ENCODE measurements at places on chromosomes 3 and 15.
A peak's percentile ranks its signal among the peaks of the same experiment; 100 is the strongest.

DNA sequence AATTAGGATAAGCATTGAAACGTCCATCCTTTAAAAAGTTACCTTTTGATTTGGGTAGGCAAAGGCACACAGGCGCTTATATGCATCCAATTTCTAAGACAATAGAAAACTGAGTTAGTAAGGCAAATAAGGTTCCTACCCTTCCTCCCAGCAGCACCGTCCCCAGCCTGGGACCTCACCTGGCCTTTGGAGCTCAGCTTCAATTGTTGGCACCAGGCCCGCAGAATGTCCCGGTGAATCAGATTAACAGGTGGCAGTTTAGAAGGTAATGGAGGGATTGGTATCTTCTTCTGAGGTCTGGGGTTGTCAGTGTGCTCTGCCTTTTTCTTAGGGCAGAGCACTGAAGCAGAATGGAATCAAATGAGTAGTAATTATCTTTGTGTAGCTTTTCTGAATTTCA, 5.7 kb downstream of the DPPA4 start:
- DNase-seq: no peak

DNA sequence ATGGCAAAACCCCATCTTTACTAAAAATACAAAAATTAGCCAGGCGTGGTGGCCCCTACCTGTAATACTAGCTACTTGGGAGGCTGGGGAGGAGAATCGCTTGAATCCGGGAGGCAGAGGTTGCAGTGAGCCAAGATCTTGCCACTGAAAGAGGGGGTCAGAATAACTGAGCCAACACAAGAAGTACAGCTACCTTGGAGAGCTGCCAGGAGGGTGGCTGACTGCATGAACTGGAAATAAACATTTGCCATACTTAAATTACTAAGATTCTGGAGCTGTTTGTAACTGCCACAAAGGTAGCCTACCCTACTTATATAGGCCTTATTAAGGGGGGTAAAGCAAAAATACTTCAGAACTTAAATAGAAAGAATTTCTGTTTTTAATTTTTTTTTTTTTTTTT, 15.4 kb upstream of the PIK3CB start:
- no peak for DNase-seq

DNA sequence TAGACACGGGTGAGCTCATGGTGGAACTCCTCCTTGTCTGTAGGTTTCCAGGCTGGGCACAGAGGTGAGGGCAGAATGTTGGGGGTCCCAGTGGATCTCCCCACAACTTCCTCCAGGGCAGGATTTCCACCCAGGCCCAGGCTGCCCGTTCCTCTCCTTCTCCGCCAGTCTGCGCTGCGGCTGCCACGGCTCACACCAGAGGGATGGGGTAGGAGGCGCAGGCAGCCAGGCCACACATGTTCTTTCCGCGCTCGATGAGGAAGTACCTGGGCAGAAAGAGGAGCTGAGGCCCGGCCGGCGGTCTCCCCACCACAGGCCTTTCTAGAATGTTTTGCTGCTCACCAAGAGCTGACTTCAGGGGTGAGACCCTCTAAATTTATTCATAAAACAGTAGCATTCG, 22.9 kb downstream of the CTSH start:
- no peak for DNase-seq

DNA sequence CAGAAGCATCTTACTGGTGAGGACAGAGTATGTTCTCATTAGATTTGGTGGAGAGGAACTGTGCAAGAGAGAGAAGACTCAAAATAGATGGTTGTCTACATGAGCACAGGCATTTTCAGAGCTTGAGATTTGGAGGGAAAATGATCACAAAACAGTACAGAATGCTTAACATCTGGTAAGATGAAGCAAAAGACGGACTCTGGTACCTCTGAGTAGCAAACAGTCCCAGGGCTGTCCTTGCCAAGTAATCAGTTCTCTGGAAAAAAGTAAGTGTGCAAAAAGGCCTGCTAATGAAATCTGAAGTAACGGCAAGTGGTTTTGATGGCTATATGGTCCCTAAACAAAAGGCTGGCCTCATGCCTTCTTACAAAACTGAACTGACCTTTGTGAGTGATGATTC, 414.2 kb downstream of the CNTN4 start:
- DNase-seq: no peak

- DNase-seq: no peak
These were observed 53.3 kb upstream of the SNRK start for GRCh38 chr3:43233062-43233461.

GRCh38 chr3:104628185-104628789, 738.4 kb upstream of the ALCAM start:
- peak; percentile 7 for DNase-seq

DNA sequence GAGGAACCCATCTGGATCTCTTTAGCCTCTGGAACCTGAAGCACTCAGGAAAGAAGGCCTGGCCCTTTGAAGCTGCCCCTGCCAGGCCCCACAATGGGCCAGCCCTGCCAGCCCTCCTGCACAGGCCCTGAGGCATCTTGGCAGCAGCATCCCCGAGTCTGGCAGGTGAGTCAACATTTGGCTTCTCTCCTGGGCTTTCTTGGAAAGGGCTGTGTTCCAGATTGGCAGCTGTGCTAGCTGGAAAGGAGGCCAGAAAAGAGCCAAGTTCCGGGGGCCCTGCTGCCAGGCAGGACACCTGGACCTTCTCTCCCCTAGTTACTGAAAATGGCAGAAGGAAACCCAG, 187.2 kb downstream of the SHQ1 start:
- DNase-seq: peak; percentile 39

GRCh38 chr3:35946121-35946853, 307.0 kb downstream of the ARPP21 start:
- DNase-seq: no peak

- no peak for DNase-seq
These were observed 53.8 kb downstream of the AGTR1 start for GRCh38 chr3:148751461-148751860.

DNA sequence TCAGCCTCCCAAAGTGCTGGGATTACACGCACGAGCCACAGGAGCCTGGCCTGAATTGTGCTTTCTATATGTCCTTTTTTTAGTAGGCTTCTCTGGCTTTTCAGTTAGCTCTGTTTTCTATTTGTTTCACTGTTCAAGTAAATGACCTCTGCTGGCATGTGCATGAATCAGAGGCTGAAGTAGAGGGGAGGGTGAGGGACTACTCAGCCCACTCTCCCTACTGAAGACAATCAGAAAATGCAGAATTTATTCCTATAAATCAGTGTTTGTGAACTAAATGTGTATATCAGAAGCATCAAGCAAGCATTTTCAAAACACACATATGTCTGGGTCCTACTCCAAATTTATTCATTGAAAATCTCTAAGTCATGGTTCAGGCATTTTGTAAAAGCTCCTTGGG, 45.0 kb downstream of the ZMAT3 start:
- DNase-seq: no peak

DNA sequence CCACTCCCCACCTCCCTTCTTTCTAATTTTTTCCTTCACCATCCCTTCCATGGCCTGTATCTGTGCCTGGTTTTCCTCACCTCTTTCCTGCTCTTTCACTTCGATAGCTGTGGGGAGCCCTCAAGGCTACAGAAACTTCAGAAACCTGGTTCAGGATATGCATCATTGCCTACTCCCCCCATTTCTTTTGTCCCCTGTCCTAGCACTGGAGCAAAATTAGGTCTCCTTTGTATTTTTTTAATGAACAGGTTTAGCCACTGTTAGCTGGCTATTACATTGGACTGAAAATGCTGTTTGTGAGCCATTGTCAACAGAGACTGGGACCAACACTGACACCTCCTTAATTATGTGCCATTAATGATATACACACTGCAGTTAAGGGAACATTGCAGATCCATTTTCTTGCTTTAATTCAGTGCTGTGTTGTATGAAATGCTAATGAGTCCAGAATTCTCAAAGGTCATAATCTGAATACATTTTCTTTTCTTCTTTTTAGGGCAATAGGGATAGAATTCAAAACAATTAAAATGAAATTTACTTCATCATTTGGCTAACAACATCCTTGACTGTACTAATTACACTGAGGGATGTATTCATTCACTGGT, 138.6 kb downstream of the PDCD6IP start:
- DNase-seq: no peak

- no peak for DNase-seq
These were observed 75.8 kb downstream of the CTNNB1 start for GRCh38 chr3:41274944-41275668.

DNA sequence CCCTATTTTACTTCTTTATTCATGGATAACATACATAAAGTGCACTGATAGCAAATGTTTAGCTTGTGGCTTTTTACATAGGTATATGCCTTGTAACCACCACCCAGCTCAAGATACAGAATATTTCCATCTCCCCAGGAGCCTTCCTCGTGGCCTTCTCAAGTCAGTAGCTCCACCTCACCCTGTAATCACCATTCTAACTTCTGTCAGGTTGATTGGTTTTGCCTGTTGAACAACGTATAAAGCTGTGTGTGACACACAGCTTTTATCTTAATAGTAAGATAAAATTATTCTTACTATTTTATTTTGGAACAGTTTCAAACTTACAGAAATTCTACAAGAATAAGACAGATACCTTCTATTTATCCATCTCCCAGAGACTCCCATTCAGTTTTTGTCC, 13.3 kb downstream of the ATG7 start:
- DNase-seq: no peak

- DNase-seq: no peak
These were observed 18.6 kb downstream of the TMEM158 start for GRCh38 chr3:45207446-45207845.

DNA sequence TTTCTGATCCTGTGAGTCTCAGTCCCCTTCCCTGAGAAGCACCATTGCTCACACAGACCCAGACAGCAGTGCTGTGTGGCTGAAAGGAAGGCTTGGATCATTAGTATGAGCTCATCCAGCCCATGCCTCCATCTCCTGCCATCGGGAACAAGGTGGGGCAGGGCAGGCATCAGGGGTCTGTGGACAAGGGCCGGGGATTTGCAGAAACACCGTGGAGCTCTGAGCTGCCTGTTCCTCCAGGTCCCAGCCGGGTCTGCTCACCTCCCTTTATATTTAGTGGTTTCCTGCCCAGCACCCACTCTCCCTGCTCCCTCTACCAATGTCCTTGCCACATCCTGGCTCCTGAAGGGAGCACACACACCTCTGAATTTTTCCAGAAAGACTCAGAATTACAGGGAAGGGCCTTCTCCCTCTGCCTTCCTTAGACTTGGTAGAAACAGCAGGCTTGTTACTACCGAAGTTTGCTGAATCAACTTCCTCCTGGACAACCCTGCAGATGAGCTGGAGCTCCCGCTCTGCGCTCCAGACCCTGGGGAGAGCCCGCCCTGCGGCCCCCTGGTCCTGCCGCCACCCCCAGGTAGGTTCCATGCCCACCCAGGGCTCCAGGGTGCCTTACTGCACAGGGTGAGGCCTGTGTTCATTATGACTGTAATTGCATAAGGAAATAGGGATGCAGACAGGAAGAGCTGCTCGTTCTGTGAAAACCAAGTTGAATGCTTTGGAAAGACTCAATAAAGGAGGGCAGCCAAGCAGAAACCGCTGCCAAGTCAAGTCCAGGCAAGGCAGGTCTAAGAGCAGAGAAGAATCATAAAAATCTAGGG, 128.1 kb downstream of the NSMCE3 start:
- DNase-seq: no peak

DNA sequence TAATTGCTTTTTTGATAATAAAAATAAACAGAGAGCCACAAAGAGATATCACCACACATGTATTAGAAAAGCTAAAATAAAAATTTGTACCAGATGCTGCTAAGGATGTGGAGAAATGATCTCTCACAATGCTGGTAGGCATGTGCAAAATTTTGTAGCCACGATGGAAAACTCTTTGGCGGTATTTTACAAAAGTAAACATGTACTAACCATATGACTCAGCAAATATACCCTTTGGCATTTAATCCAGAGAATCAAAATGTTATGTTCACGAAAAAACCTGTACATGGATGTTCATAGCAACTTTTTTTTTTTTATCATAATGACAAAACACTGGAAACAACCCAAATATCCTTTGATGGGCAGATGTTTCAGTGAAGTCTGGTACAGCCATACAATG, 261.2 kb downstream of the LPP start:
- DNase-seq: no peak

DNA sequence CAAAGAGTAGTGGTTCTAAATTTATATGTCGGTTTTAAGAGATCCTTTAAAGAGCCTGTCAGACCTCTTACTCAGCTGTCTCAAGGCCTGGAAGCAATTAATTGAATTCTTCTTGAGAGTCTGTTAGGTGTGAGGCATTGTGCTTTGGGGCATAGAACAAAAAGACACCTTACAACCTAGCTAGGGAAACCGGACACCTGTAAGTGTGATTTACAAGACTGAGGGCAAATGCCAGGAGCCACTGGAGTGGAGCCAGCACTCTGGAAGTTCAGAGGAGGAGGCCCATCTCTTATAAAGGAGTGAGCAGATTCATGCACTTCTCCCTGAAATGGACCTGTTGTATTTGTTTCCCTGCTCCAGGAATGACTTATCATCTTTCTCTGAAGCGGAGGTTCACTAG, 97.7 kb upstream of the NUDT16 start:
- DNase-seq: no peak

DNA sequence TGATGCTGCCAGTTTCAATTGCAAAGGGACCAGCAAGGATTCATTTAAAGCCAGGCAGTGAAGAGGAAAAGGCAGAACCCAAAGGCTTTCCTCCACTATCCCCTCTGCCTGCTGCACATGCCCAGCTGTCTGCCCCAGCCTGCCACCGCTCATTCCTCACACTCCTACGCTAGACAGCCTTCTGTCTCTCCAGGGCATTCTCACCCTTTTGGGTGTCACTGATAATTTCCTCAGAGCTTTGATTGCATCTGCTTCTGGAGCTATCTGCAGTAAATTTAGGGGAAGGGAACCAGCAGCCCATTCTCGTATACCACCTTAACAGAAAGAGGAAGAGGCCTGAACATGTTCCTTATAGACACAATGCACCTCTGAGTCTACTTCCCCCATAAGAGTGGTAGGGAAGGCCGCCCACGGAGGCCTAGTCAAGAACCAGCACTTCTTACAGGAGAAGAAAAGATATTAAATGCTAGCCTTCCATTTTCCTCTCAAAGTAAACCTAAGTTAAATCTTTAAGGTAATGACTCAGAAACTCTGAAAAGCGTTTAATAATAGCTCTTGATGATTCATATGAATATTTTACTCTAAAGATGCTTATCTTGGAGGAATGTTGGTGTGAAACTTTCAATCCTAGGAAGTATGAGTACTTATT, 20.9 kb downstream of the NUDT16 start:
- DNase-seq: no peak

GRCh38 chr3:129384594-129385323, 43.7 kb downstream of the EFCAB12 start:
- no peak for DNase-seq

DNA sequence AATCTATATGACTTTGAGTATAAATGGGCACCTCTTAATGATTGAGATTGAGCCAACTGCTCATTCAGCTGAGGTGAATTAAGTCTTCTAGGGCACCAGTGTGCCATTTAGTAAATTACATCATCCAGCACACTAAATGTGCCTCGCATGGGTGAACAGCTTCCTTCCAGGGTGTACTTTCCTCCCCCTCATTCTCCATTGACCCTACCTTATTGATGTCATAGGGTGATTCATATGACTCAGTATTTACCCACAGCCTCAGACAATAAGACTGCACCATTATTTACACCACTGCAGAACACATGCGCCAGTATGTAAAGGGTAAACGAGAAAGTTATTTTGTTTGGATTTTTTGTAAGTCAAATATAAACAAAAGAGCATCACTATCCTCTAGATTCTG, 185.2 kb upstream of the ARL6 start:
- no peak for DNase-seq

Measured in NCI-H1694 (cell line).